ENCODE measurements at places on chromosomes 5 and 9. TPM values are rescaled to one million over a fixed set of nuclear protein-coding genes. Genes with fewer than 3 reads are reported as not detected.

- no peak overlapping the region for H3K27ac ChIP-seq
- no peaks in the 10 kb centered on the region for H3K27me3 ChIP-seq
- peaks cover 7% of the 10 kb centered on the region for H3K36me3 ChIP-seq
- peaks cover 24% of the 10 kb centered on the region for H3K4me1 ChIP-seq
Measured at GRCh38 chr9:137461316-137461662, 2.2 kb upstream of the NSMF start.

- peaks cover 14% of the 10 kb centered on the region for H3K4me1 ChIP-seq
- H3K36me3 ChIP-seq = no peaks in the 10 kb centered on the region
- no peak overlapping the region for H3K4me3 ChIP-seq
- H3K27ac ChIP-seq = no peak overlapping the region
- DNase-seq = no peak
Measured at GRCh38 chr5:141743866-141744272, 61.8 kb upstream of the ARAP3 start.

DNA sequence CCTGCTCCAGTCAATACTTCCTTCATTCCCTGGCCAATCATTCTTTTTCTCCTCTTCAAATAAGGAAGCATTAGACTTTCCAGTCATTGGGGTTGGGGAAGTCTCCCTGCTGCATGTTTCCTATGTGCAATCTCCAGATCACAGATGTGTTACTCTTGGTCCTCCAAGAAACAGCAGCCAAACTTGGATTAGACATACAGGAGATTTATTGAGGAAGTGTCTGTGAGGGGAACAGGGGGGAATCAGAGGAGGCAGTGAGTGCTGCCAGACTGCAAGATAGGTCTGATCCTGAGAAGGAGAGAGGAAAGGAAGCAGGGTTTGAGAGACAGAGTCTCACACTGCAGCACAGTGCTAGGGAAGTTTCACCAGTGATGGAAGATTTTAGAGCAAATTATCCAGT lies 40.6 kb upstream of the SLIT3 start:
- peaks cover 14% of the 10 kb centered on the region for H3K4me1 ChIP-seq
- H3K27ac ChIP-seq = no peak overlapping the region
- no peak for DNase-seq
- no peaks in the 10 kb centered on the region for H3K36me3 ChIP-seq
- peaks cover 49% of the 10 kb centered on the region for H3K27me3 ChIP-seq

DNA sequence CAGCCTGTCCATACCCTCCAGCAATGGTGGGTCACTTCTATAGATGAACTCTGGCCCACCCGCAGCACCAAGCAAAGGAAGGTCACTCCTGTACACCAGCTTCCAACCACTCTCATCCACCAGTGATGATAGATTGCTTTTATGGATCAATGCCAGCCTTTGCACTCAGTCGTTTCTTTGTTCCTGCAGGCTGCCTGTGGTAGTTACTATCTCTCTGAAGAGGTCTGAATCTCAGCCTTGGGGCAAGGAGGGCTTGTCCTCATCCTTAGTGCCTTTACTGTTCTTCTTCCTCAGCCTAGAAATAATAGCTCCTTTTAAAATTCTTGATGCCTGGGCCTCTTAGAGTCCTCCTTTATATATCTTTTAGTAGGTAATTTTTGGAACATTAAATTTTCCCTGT lies 100.8 kb downstream of the TMC1 start:
- no peaks in the 10 kb centered on the region for H3K27me3 ChIP-seq
- no peak overlapping the region for H3K4me3 ChIP-seq
- no peak for DNase-seq
- no peak overlapping the region for H3K27ac ChIP-seq

GRCh38 chr5:67774786-67775185 lies 440.8 kb upstream of the PIK3R1 start:
- no peaks in the 10 kb centered on the region for H3K27me3 ChIP-seq
- H3K4me1 ChIP-seq = peaks cover 3% of the 10 kb centered on the region
- H3K27ac ChIP-seq = peak overlapping the region; percentile 68
- DNase-seq = no peak
- no peak overlapping the region for H3K4me3 ChIP-seq

GRCh38 chr5:86532429-86532828 lies 85.3 kb upstream of the COX7C start:
- no peaks in the 10 kb centered on the region for H3K27me3 ChIP-seq
- no peak overlapping the region for H3K4me3 ChIP-seq

GRCh38 chr5:128038643-128039042 lies 44.9 kb upstream of the SLC12A2 start:
- peaks cover 6% of the 10 kb centered on the region for H3K36me3 ChIP-seq
- peaks cover 28% of the 10 kb centered on the region for H3K4me1 ChIP-seq
- DNase-seq = no peak
- H3K27ac ChIP-seq = peak overlapping the region; percentile 43
- no peaks in the 10 kb centered on the region for H3K27me3 ChIP-seq

DNA sequence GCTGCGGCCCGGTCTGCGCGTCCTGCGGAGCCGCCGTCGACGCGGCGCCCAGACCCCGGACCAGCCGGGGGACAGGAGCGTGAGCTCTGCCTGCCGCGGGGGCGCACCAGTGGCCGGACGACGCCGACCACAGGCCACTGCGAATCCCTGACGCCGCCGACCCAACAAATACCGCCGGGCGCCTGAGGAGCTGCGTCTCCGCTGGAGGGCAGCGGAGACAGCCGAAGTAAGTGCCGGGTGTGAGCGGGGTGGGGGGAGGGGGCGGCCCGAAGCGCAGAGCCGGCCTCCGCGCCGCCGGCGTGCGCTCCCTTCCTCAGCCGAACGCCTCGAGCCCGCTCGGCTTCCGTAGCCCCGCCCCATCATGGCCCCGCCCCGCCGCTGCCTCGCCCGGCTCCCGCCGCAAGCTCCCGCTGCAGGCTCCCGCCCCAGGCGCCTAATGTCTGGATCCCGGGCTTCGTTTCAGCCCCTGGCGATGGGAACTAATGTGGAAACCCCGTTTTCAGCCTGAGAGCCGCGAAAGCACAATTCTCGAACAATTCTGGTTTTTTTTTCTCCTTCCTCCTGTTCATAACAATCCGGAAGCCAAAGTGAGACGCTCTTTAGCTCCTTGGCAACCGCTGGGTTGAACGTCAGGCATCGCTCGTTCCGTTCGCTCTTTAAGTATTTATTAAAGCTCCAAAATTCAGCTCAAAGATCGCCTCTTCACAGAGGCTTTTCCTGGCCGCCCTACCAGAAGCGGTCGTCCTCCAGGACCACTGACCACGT lies at the start of gene RFK:
RFK (minus strand) TSS at position 232 of the 765 bp plus-strand sequence. CDS start 255 bp downstream, outside the sequence.
- peak within 1 kb of the TSS; percentile 91 for H3K27ac ChIP-seq
- peak within 1 kb of the TSS; percentile 97 for H3K4me3 ChIP-seq
- peaks cover 6% of the 10 kb centered on the region for H3K36me3 ChIP-seq
- H3K4me1 ChIP-seq = peaks cover 48% of the 10 kb centered on the region
- peak; percentile 84 for DNase-seq
- H3K27me3 ChIP-seq = no peaks in the 10 kb centered on the region

GRCh38 chr5:10218658-10219057 lies 31.0 kb downstream of the ATPSCKMT start:
- no peak for DNase-seq
- H3K4me3 ChIP-seq = no peak overlapping the region
- no peaks in the 10 kb centered on the region for H3K4me1 ChIP-seq
- no peaks in the 10 kb centered on the region for H3K27me3 ChIP-seq

GRCh38 chr9:99746406-99746805 lies 75.3 kb upstream of the NR4A3 start:
- no peak overlapping the region for H3K4me3 ChIP-seq
- H3K36me3 ChIP-seq = no peaks in the 10 kb centered on the region
- H3K27me3 ChIP-seq = no peaks in the 10 kb centered on the region
- DNase-seq = no peak

GRCh38 chr5:169527863-169528262 lies 55.7 kb upstream of the SPDL1 start:
- H3K4me1 ChIP-seq = no peaks in the 10 kb centered on the region
- H3K4me3 ChIP-seq = no peak overlapping the region
- DNase-seq = no peak
- H3K36me3 ChIP-seq = no peaks in the 10 kb centered on the region
- H3K27me3 ChIP-seq = peaks cover 26% of the 10 kb centered on the region

DNA sequence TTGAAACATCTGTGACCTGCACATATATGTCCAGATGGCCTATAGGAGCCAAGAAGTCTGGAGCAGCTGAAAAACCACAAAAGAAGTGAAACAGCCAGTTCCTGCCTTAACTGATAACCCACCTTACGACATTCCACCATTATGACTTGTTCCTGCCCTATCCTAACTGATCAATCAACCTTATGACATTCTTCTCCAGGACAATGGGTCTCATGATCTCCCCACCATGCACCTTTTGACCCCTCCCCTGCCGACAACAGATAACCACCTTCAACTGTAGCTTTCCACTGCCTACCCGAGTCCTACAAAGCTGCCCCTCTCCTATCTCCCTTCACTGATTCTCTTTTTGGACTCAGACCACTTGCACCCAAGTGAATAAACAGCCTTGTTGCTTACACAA lies 233.8 kb downstream of the CCDC171 start:
- peaks cover 6% of the 10 kb centered on the region for H3K36me3 ChIP-seq
- no peak for DNase-seq
- H3K4me1 ChIP-seq = no peaks in the 10 kb centered on the region
- no peak overlapping the region for H3K27ac ChIP-seq

GRCh38 chr9:110066929-110067716 lies 140.8 kb downstream of the C9orf152 start:
- peaks cover 91% of the 10 kb centered on the region for H3K4me1 ChIP-seq
- no peaks in the 10 kb centered on the region for H3K36me3 ChIP-seq
- peak overlapping the region; percentile 25 for H3K4me3 ChIP-seq
- peak overlapping the region; percentile 74 for H3K27ac ChIP-seq

LRRC70 gene
- total RNA-seq = 0.77 TPM

SPATA31D4 gene
- not detected for total RNA-seq

RASGRF2 gene
- 4.8 TPM for total RNA-seq

MAST4 gene
- 55.7 TPM for total RNA-seq

WNK2 gene
- 218 TPM for total RNA-seq
